Naive B cell (primary cell): ENCODE measurements at places on chromosomes 12 and 14.

- DNase-seq: no peak
Observed at GRCh38 chr14:101508196-101508947, 52.9 kb upstream of the DIO3 start.

DNA sequence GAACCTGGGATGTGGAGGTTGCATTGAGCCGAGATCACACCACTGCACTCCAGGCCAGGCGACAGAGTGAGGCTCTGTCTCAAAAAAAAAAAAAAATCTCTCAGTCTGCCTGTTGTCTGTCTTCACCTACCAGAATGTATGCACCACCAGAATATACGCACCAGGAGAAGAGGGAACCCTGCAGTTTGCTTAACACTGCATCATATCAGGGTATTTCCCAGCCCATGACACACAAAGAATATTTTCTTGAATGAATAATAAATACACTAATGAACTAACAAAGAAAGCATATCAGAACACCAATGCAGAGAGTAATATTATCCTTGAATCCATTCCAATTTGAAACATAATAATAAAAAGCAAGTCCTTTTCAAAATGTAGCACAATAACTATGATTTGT lies 44.2 kb upstream of the FOXN3 start:
- no peak for DNase-seq

DNA sequence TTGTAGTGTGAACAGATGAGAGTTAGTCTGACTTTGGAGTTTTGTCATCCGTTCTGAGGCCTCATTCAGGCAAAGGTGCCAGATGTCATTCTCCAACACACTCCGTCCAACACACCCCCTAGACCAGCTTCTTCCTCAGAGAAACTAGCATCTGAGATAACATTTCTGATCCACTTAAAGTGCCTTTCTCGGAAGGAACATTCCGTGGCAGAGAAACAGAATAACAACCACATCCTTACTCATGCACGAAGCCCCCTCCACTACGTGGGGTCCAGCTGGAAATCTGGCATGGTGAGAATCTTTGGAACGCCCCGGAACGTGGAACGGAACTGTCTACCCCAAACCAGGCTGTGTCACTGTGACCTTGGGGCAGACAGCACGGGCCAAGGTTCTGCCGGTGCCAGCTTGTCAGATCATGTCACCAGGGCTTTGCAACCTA lies 17.0 kb upstream of the BCL7A start:
- no peak for DNase-seq

DNA sequence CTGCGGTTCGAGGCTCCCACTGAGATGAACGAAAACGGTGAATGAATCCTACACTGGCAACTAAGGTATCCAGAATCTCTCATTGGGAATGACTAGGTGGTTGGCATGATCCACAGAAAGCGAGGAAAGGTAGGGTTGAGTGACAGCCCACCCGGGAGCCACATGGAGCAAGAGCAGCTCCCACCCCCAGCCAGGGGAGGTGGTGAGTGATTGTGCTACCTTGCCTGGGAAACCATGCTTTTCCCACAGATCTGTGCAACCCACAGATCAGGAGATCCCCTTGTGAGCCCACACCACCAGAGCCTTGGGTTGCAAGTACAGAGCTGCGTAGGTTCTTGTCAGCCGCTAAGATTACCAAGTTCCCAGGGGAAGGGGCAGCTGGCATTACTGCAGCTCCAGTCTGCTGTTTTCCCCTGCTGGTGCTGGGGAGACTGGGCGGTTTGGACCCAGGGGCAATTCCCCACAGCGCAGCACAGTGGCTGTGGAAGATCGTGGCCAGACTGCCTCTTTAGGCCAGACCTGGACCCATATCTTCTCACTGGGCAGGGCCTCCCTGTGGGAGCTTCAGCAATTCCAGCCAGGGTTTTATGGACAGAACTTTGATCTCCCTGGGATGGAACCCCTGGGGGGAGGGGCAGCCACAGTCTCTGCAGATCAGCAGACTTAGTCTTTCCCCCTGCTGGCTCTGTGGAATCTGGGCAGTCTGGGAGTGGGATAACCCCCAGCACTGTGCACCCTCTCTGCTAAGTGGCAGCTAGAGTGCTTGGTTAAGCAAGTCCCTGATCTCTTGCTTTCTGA lies 44.6 kb upstream of the PPP4R3A start:
- no peak for DNase-seq

DNA sequence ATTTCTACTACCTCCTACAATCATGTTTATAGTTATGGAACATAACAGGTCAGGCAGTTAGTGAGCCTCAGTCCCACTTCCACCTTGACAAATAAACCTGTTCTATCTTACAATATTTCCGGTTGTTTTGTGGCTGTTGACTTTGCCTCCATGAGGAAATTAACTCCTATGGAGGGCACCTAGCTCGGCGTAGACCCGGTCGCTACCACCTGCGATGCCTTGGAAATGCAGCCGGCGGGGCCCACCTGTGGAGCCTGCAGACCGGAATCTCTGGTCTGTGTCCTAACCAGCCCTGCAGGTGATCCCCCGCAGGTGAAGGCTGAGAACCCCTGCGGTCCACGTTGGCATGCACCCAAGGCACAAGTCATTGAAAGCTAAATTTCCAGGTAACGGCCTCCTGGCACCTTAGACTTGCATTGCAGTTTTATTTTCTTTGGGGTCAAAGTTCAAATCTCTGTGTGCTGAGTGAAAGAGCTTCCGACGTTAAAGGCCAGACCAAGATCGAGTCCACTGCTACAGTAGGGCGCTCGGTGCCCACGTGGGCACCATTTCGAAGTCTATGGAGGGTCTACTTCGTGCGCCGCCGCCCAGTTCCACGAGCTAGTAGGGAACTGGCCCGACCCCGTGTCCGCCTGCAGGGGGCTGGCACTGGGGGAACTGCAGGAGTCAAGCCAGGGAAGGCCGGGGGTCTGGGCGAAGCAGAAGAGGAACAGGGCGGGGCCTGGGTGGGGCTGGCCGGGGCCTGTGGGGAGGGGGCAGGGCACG lies 782 bp upstream of the PIWIL1 start:
- DNase-seq: no peak

GRCh38 chr12:83318386-83319098 lies 631.8 kb downstream of the TMTC2 start:
- no peak for DNase-seq

- DNase-seq: no peak
Observed at GRCh38 chr12:94553130-94553519, 93.5 kb upstream of the CEP83 start.

GRCh38 chr14:63670692-63671091 lies 29.0 kb upstream of the WDR89 start:
- DNase-seq: no peak

DNA sequence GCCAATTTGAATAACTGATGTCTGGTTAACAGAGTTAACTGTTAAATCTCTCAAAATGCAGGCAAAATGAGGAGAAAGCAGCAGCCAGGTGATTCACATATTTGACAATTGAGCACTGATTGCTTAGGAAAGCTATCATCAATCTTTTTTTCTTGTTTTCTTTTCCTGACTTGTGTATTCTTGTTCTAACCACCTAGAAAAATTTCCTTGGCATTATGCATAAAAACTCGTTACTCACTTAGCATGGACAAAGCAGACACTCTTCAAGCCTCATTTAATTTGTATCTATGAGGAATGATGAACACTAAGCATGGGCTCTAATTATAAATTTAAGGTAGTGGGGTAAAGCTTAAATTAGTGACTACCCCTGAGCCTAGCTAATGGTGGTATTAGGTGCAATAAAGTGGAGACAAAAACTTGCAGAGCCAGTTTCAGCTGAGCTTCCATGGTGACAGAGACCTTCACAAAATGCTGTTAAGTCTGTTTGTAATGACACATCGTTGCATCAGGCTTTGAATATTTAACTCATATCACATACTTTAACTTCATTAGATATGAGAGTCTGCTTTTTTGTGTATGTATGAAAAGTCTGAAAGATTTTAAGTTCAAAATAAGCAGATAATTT lies 52.0 kb downstream of the RASSF9 start:
- no peak for DNase-seq

DNA sequence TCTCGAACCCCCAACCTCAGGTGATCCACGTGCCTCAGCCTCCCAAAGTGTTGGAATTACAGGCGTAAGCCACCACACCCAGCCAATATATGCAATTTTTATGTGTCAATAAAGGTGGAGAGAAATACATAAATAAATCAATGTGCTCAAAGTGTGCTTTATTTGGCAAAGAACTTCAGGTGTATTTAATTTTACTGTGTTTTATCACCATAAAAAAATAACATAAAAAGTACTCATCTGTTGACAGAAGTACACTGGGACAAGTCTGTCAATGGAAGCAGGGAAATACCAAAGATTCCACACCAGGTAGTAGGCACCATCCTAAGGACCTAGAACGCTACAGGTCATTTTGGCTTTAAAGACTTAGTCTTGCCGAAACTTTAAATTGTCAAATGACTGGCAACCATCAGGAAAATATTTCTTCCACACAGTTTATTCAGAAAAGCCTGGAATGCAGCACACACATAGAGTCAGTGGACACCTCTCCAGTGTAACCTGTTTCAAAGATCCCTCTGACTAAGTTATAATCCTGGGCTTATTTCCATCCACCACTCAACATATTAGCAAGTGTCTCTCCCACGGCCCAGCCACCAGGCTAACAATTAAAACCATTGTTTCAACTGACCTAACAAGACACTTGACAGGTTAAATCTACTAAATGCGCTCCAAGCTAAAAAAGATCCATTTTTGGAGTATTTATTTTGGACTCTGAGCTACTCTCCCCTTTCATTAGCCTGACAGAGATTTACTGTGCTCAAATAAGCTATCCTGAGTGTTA lies 4.2 kb downstream of the ERO1A start:
- DNase-seq: no peak

DNA sequence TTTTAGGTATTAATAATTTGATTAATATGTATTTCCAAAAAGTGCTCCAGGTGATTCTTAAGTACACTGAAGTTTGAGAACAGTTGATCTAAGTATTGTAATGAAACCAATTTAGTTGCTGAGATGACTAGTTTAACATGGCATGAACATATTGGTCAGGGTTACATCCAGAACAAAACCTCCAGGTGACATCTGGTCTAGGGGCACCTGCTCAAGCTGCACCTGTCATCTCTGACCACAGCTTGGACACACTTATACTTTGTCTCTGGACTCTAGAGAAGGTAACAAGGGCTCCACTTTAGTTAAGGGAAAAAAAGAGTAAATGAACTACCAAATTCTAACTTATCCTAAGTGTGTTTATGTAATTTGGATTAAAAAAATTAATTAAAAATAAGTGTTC lies 8.1 kb downstream of the ARID2 start:
- no peak for DNase-seq

- no peak for DNase-seq
Observed at GRCh38 chr14:87321548-87321947, 671.4 kb downstream of the GALC start.

- no peak for DNase-seq
Observed at GRCh38 chr14:31950764-31951637, 126.1 kb upstream of the ARHGAP5 start.
